ENCODE measurements at places on chromosomes 16 and 17.
A peak's percentile ranks its signal among the peaks of the same experiment; 100 is the strongest.

DNA sequence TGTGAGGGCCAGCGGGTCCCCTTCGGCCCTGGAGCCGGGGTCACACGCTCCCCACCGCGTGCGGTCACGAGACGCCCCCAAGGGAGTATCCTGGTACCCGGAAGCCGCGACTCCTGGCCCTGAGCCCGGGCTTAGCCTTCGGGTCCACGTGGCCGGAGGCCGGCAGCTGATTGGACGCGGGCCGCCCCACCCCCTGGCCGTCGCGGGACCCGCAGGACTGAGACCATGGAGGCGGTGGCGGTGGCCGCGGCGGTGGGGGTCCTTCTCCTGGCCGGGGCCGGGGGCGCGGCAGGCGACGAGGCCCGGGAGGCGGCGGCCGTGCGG lies at the start of gene NAGLU:
TSS of gene NAGLU (plus strand) at position 194 of the 324 bp plus-strand sequence. CDS start at position 226, 32 bp downstream.
- DNase-seq = peak; percentile 24

GRCh38 chr17:80656590-80656989 lies 112.0 kb downstream of the RPTOR start:
- DNase-seq = no peak

GRCh38 chr17:83084621-83085056 lies 5.2 kb downstream of the METRNL start:
- no peak for DNase-seq

GRCh38 chr16:10729104-10730048 lies 14.3 kb upstream of the NUBP1 start:
- DNase-seq = no peak

DNA sequence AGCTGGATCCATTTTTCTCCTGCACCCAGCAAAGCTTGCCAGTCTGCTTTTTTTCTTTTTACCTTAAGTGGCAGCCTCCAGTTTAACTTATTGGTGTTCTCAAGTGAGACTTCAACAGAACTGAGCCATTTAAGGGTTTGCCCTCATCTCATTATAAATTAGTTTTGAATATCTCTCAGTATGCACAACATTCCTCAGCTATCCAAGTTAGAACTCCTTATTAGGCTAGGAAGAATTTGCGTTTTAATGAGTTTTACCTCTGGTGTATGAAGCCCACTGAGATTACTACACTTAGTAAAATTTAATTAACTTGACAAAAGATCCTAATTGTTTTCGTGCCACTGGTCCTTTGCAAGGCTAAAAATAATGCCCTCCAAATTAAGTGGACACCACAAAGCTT lies 232.4 kb downstream of the CDH11 start:
- no peak for DNase-seq

GRCh38 chr17:38604479-38605403 lies 1.0 kb downstream of the SRCIN1 start:
- DNase-seq = peak; percentile 27

GRCh38 chr17:59629174-59629573 lies 9.5 kb downstream of the CLTC start:
- no peak for DNase-seq

DNA sequence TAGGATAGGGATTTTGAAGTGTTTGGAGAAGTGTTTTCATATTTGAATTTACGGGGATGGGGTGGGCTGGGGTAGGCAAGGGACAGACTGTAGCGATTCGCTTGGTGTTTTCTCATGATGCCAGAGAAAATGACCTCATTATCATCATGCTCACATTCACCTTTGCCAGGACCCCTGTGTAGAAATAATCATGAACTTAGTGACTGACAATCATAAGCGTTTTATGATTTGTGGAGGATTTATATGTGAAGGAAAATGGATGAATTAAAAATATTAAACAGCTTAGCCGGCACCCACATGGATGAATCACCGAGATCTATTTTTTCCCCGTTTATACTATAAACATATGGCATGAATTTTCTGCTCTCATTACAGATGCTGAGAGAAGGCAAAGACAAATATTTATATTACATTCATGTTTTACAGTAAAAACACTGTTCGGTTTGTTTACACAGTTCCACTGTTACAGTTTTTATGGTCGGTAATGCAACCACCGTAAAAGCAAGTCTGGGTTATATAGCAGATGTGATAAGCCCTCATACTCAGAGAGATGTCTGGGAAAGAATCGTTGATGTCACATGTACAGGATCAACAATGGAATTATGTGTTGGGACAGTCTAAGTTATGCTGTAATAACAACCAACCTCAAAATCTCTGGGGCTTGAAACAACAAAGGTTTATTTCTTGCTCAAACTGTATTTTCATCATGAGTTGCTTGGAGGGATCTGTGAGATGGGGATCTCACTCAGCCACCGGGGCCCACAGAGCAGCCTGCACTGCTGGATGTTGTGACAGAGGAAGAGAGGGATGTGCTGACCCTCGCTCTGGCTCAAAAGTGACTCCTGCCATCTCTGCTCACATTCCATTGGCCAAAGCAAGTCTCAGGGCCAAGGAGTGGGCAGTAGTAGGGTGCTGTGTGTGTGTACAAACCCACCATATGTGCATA lies 85.1 kb downstream of the WWOX start:
- DNase-seq = no peak

DNA sequence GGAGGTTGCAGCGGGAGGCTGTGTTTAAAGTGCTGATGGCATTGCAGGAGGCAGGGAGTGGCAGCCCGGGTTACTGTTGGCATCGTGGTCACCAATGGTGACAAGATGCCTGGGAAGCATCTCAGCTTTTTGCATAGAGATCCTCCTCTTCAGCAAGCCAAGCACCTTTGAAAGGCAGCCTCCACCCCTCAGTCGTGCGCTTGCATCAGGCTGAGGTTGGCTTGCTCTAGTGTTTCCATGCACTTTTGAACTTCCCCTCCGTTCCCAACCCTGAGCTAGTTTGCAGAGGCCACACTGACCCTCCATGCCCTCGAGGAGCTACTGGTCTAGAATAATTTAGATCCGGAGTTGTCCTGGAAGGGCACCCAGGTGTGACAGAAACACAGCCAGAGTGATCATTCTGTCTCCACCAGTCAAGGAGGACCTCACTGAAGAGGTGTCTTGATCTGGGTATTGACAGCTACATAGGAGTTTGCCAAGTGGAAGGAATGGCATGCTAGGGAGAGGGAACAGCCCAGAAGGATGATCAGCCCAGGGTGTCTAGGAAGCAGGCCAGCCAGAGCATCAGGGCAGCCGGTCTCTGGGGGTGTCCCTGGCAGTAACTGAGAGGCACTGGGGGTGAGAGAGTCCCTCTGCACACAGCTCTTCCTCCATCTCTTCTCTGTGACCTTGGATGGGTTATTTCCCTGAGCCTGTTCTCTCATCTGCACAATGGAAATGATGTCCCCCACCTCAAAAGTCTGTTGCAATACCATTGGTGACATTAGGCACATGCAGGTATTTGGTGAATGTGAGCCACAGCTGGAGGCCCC lies 7.7 kb downstream of the BEAN1 start:
- DNase-seq = no peak

DNA sequence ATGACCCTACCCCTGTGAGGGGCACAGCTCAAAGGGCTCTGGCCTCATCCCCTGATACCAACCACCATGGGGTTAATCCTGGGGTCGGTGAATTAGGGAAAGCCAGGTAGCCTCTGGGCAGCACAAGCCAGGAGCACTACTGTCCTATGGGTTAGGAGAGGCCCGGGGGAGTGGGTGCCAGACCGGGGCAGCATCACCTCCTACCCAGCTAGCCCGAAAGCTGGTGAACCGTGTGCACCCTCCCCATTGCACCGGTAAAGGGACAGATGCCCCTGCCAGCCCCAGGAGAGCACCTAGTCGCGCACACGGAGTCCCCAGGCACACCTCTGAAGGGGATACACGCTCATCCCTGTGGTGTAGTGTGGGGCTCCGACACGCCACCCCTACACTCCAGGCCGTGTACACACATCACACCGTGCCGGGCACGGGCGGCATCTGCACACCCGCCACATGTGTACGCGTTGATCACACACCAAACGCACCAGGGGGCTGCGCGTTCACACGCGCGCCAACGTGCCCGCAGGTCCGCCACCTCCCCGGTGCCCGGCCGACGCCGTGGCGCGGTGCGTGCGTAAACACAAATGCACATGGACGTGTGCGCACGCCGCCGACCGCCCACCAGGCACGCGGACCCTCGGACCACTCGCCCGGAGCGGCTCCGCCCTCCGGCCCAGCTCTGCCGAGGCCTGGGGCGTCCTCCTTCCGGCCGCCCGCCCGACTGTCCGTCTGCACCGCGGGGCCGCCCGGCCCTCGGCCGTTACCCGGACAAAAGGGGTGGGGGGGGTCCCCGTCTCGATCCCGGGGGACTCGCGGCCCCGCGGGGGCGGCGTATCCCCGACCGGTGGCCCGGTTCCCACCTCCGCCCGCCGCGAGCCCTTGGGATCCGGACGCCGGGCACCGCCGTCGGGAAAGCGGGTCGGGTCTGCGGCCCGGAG lies 785 bp downstream of the UBALD1 start:
- no peak for DNase-seq

DNA sequence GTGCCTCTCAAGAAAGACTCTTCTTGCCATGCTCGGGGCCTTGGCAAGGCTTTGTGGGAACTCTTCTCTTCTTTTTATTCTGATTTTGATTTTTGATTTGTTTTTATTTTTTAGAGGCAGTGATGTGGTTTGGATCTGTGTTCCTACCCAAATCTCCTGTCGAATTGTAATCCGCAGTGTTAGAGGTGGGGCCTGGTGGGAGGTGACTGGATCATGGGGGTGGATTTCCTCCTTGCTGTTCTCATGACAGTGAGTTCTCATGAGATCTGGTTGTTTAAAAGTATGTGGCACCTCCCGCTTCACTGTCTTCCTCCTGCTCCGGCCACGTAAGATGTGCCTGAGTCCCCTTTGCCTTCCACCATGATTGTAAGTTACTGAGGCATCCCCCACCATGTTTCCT lies 281.4 kb downstream of the CPPED1 start:
- no peak for DNase-seq

- no peak for DNase-seq
Measured at GRCh38 chr16:85754413-85754812, 3.5 kb upstream of the C16orf74 start.

DNA sequence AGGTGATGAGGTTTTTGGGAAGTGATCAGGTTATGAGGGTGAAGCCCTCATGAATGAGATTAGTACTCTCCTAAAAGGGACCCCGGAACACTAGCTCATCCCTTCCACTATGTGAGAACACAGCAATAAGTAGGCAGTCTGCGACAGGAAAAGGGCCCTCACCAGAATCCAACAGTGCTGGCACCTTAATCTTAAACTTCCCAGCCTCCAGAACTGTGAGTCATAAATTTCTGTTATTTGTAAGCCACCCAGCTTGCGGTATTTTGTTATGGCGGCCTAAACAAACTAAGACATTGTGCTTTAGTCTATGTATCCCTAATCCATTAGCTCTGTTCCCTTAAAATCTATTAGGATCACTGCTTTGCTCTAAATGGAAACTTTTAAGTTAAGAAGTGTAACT lies 8.5 kb downstream of the SLFN12 start:
- DNase-seq = no peak

DNA sequence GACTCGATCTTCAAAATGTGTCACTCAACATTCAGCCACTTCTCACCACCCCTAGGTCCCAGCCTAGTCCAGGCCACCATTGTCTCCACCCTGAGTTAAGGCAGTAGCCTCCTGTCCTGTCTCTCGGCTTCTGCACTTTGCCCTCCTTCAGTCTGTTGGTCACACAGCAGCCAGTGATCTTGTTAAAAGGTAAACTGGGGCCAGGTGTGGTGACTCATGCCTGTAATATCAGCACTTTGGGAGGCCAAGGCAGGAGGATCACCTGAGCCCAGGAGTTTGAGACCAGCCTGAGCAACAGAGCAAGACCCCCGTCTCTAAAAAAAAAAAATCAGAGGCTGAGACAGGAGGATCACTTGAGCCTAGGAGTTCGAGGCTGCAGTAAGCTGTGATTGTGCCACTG lies 25.8 kb downstream of the WWP2 start:
- DNase-seq = no peak

GRCh38 chr17:49379926-49380325 lies 17.9 kb upstream of the ZNF652 start:
- DNase-seq = no peak

- no peak for DNase-seq
Measured at GRCh38 chr17:68103148-68103547, 67.6 kb downstream of the KPNA2 start.

DNA sequence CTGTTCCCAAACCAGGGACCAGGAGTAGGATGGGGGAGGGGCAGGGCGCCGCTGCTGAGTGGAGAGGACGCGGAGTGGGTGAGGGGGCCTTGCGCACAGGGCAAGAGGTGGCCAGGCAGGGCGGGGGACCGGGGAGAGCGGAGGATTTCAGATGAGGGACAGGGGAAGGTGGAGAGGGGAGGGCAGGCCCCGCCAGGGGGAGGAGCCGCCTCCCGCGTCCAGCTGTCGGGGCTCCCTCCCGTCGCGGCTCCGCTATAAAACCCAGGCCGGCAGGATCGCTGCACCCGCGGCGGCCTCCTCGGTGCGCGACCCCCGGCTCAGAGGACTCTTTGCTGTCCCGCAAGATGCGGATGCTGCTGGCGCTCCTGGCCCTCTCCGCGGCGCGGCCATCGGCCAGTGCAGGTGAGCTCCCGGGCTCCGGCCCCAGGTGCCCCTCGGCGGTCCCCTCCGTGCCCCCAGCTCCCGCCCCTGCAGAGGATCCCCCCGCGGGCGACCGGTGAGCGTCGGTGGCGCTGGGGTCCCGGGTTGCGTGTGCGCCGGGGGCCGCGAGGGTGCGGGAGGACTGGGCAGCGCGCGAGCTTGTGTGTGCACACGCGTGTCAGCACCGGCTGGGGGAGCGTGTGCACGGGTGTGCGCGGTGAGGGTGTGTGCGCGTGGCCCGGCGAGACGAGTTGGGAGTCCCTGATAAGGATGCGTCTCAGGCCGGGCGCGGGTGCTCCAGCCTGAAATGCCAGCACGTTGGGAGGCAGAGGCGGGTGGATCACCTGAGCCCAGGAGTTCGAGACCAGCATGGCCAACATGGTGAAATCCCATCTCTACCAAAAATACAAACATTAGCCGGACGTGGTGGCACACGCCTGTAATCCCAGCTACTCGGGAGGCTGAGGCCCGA lies at the start of gene CA4:
TSS of gene CA4 (plus strand) at position 283 of the 892 bp plus-strand sequence. CDS start at position 345, 62 bp downstream.
- DNase-seq = no peak

DNA sequence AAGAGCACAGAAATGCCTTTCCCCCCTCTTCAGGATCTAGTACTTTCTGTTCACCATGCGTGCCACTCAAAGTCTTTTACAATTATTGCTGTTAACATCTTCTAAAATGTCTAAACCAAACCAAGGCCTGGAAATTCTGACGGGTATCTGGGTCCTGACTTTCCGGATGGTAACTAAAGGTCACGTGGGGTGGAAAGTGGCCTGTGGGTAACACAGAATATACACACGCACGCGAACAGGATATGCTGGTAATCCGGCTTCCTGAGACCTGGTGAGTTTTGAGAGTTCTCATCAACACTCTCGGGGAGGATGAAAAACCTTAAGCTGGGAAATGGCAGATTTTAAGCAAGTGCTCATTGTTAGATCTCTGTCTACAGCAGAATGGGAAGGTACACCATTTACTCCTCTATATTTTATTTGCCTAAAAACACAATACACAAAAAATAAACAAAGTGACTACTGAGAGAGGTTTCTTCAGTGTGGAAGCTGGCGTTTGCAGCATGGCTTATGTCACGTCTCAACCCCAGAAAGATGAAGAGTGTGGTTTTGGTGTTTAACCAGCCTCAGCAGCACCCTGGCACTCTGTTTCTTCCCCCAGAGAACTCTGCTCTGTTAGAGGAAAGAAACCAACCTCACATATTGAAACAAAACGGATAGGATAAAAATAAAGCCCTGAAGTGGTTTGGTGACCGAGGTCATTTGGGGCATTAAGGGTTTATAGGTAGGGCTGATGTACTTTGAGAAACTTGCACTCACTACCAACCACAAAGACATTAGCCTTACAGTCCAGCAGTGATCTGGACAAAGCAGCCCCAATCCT lies 37.3 kb downstream of the SMG6 start:
- no peak for DNase-seq

- no peak for DNase-seq
Measured at GRCh38 chr16:3968551-3968950, 88.0 kb upstream of the CREBBP start.

All from cerebellar nuclear complex (tissue), 1 donor.